Inflammatory macrophage treated with lipopolysaccharide for 4 hours (primary cell): ENCODE measurements at places on chromosomes 4 and X.

DNA sequence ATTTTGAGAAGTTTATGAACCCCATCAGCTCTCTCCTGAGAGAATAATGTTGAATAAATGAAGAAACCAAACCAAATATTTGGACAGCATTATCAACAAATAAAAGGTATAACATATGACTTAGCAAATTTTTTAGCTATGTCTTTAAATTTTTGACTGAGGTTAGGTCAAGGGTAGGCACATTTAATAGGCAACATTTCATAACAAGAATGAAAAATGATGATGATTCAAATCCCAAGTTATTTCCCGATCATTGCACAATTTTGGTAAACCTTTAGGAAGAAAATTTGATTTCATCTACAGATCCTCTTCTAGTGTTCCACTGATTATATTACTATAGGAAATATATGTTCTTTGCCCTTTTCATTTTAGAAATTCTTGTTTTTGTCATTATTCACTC is 123.7 kb upstream of the TLR3 start:
- no peak for DNase-seq

- DNase-seq: no peak
Observed at GRCh38 chr4:65668201-65669089, 1.8 kb downstream of the EPHA5 start.

- DNase-seq: no peak
Observed at GRCh38 chr4:82975792-82976191, 34.8 kb downstream of the LIN54 start.

DNA sequence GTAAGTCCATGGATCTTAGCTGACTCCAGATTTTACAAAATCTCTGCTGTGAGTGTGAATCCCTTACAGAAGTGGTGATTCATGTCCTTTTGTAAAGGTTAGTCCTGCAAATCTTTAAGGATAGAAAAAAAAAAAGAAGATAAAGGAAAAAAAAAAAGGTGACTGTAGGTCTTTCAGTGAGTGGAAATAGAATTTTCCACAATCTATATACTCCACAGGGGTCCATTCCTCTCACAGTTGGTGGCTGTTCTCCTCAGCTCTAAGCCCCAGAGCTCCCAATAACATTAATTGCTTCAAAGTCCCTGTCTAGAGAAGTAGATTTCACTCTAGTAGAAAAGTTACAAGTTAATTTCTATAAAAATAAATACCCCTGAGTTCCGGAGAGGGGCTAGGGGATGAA is 189.1 kb downstream of the NDST4 start:
- DNase-seq: no peak

GRCh38 chrX:153521034-153521433 is 3.6 kb downstream of the ATP2B3 start:
- no peak for DNase-seq

DNA sequence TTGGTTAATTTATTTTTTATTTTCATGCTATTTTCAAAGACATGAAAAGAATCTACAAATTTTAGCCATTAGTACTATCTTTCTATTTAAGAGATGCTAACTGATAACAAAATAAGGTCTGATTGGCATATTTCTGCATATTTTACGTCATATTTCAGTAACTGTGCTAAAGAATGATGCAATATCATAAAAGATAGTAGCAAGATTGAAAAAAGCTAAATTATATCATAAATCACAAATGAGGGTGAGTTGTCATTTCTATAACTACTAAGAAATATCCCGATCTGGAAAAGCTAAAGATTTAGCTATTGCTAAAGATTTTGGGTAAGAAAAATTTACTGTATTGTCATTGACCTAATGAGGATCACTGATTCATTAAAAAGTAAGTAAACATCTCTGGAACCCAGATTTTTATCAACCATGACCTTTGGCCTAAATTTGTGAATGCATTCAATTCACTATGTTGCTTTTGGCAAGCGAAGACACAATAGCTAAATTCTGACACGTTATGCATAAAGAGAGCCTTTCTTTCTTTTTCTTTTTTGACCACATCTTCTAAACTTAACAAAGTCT is 103.6 kb downstream of the HPGD start:
- DNase-seq: no peak

DNA sequence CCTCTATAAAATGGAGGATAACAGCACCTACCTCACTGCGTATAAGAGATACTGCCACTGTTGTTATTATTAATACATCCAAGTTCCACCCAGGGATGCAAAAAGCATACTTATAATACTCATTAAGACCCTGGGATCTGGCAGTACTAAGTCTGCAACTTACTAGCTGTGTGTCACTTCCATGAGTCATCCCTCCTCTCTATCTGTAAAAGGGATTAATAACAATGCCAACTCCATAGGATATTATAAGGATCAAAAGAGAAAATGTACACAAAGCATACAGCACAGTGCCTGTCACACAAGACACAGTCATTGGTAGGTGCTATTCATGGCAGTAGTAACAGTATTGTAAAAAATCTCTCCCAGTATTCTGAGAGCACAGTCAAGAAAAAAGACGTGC is 216.7 kb downstream of the HS6ST2 start:
- DNase-seq: no peak

GRCh38 chr4:96406742-96407141 is 566.8 kb downstream of the PDHA2 start:
- no peak for DNase-seq

- DNase-seq: no peak
Observed at GRCh38 chr4:75658876-75659275, 14.3 kb downstream of the G3BP2 start.

- no peak for DNase-seq
Observed at GRCh38 chr4:168453146-168453545, 27.1 kb downstream of the DDX60L start.

DNA sequence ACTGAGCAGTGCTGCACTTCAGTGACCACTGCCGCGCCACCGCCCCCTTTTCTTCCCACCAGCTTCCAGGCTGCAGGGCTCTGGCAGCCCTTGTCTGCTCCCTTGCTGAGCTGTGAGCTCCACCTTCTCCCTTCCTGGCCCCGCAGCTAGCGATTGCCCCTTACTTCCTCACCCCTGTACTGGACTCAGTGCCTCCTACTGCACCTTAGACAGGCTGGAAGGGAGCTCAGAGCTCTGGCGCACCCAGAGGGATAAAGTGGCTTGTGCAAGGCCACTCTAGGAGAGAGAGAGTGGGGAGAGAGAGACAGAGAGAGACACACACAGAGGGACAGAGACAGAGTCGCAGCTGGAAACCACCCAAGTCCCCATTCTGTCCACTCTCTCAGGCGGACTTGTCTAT is 6.0 kb downstream of the RASL11B start:
- no peak for DNase-seq

DNA sequence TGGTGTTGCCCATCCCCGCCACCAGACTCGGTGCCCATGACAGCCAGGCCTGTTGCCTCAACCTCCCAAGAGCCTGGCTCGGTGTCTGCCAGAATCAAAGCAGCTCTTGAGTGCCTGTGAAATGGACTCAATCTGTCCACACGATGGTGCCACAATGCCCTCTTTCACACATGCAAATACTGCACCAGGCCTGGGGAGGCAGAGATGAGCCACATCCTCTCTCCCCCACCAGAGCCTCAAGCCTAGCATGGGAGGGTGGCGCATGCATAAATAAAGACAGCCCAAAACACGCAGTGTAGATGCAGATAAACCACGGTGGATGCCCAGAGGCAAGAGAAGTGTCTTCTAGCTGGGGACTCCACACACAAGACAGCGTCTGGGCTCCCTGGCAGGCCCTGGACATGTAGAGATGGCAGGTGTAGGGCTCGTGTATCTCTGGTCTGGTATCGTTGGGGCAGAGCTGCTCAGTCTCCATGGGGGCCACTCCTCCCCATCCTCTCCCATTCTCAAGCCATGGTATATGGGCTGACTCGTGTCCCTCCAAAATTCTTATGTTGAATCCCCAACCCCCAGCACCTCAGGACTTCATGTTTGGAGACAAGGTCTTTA is 65.6 kb downstream of the JAKMIP1 start:
- DNase-seq: no peak
